ENCODE measurements at places on chromosomes 2 and 18.

- DNase-seq: no peak
Observed at GRCh38 chr2:171294608-171295007, 133.9 kb upstream of the TLK1 start.

DNA sequence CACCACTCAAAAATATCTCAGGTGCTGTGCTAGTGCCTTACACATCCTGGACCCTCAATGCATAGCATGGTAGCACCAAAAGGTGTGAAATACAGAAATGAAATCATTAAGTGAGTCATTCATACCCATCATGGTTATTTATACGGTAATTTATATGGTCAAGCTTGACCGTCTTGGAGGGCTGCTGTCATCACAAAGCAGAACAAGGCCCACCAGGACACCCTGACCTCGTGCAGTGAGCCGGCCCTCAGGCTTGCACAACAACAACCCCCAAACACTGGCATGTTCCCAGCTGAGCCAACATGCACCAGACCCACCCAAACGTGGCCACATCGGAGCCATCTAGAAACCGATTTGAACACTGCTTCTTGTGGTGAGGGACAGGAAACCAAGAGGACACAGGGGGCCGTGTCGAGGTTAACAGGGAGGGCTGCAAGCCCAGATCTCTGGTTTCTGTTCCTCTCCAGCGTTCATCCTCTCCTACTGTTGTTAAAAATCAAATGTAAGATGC, 378.5 kb upstream of the ID2 start:
- DNase-seq: peak; percentile 83

DNA sequence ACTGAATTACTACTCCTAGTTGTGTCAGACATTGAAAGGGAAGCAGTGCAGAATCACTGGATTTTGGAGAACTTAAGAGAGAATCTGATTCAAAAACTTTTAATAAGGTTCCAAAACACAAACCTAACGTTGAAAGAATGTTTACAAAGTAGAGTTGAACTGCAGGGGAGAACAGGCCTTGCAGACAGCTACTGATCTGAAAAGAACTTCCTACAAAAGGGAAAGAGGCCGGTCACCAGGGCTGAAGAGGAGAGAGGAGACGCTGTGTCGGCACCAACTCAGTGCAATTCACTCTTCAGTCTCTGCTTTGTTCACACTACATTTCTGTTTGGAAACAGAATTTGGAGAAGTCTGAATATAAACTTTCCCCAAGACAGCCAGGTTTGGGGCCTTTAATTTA, 124.0 kb downstream of the GAREM1 start:
- no peak for DNase-seq

DNA sequence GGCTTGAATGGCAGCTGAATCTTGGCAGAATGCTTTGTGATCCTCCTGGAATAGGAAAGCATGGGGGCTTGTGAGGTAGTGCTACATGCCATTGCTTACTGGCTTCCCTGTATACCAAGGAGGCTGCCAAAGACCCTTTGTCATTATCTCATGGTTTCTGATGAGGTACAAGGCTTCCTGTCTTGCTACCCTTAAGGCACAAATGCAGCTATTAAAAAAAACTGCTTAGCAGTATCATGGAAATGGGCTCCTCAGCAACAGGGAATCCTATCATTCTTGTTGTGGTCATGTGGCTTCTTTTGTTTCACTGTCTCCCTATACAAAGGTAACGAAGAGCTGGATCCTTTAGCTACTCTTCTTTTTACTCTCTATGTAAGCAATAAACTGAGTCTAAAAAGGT, 6.6 kb upstream of the KANSL1L start:
- DNase-seq: no peak

DNA sequence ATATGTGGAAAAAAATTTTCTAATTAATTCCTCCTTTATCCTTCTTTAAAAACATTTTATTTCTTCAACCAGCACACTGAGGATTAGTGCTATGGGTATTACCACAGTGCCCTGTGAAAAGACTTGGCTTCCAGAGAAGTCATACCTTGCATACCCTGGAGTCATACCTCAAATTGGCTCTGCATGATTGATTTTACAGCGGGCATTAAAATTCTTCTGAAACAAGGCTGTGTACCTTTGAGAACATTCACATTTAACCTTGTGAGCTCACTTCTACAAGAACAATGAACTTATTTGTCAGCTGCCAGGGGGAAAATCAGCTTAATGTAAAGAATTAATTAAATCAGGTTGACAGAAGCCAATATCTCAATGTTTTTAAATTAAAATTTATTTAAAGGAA, 44.6 kb downstream of the SLC35F5 start:
- DNase-seq: no peak

- no peak for DNase-seq
Observed at GRCh38 chr2:196389670-196390069, 218.3 kb upstream of the STK17B start.

DNA sequence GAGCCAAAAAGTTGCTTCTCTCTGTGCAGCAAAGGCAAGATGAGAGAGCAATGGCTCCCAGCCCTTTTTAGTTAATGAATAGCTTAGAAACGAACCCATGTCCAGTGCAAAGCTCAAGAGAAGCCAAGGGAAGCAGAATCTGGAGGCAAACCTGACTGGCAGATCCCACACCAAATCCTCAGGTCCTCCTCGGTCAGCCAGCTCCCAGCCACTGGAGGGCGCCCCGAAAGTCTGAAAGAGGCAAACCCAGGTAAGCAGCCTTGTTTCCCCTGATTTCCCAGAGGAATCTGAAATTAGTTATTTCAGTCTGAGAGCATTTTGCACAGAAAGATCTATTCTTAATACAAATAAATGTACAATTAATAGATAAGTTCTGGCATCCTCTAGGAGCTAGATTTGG, 71.3 kb upstream of the PID1 start:
- DNase-seq: no peak
